Right cardiac atrium (tissue), 5 donors: ENCODE measurements at places on chromosomes 2 and 18.

- no peak for DNase-seq
These were observed 191.3 kb downstream of the MYO1B start for GRCh38 chr2:191436368-191437055.

- no peak for DNase-seq
These were observed 24.5 kb upstream of the CCDC68 start for GRCh38 chr18:54983791-54984190.

GRCh38 chr2:134146620-134147019, 107.3 kb upstream of the MGAT5 start:
- no peak for DNase-seq

GRCh38 chr2:226600184-226600583, 199.4 kb downstream of the IRS1 start:
- DNase-seq, result no peak

DNA sequence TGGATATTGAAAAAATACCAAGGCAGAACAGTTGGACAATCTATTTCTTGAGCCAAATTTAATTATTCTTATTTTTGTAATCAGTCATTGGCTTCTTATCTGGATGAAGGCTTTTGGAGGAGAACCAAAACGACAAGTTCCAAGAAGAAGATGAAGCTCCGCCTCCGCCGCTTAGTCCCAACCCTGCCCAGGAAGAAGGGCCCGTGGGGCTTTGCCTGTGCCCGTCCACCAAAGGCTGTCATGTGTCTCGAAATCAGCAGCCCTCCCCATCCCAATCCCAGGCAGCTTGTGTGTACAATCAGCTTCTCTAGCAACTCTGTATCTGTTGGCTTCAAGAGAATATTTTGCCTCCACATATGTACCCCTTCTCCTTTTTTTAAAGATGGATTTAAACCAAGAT, 24.6 kb downstream of the PTRHD1 start:
- peak; percentile 89 for DNase-seq

- peak; percentile 67 for DNase-seq
These were observed 950 bp downstream of the KLHL30 start for GRCh38 chr2:238139196-238140039.

DNA sequence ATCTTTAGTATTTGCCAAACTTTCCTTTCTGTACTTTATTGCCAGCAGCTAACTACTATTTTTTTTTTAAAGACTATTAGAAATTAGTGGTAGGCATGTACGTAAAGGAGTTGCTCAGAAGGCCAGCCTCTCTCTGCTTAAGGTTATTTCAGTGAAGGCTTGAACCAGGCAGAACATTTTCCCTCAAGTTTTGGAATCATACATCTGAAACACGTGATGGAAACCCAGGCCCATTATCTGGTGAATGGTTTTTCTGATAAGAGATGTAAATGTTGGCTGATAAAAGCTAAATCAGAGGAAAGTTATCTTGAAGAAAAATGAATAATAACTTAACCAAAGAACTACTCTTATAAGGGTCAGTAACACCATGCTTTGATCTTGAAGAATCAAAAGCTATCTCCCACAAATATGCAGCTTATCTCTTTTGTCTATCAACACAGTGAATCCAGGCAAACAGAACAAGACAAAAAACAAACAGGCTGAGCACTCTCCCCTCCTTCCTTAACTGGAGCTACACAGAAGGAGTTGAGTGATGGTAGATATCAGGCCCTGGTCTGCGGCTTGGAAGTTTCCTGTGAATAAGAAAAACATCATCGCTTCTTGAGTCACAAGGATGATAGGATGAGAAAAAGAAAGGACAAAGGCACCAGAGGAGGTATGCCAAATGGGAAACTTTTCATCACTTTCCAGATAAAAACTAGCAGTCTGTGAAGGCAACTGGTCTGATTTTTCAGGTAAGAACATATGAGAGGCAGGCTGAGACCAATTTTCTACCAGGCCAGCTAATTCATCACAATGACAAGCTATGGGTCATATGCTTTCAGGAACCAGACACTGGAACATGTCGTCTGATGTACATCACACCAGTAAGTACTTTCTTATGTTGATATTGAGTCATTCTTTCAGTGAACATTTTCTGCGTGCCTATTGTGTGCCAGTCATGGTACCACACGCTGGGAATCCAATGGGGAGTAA, 88.4 kb upstream of the STK17B start:
- DNase-seq, result no peak

GRCh38 chr2:236632295-236633218, 62.9 kb downstream of the ACKR3 start:
- peak; percentile 16 for DNase-seq

GRCh38 chr2:12291303-12291702, 425.4 kb upstream of the TRIB2 start:
- DNase-seq, result no peak

DNA sequence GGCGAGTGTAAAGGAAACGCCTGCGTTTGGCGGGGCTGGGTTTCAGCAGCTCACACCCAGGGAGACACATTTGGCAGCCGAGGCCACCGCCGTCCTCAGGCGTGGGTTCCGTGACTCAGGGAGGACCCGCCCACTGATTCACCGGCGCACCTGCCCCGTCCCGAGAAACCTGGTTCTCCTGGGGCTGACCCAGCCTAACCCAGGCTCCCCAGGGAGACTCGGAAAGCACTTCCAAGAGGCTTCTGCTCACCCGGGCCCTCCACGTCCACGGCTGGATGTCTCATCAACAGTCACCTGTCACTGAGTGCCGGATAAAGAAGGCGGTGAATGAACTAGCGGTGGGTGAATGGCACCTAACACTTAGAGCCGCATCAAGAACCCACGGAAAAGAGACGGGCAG, 126.4 kb upstream of the CTDP1 start:
- peak; percentile 7 for DNase-seq

DNA sequence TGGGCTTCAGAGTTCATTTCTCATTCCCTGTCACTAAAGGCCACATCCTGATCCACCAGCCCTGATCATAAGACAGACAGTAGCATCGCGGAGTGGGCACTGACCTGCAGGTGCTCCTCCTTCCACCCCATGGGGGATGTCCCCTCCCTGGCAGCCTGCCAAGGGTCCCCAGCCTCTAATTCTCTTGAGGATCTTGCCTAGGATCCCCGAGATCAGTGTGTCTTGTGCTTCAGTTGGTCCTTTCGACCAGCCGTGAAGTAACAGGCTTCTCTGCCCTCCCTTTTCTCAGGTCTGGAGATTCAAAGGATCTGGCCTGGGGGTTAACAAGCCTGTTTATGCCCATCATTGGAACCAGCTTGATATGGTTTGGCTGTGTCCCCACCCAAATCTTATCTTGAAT, 74.5 kb downstream of the ALPK2 start:
- no peak for DNase-seq

GRCh38 chr2:140079038-140079437, 1298.8 kb upstream of the NXPH2 start:
- no peak for DNase-seq

DNA sequence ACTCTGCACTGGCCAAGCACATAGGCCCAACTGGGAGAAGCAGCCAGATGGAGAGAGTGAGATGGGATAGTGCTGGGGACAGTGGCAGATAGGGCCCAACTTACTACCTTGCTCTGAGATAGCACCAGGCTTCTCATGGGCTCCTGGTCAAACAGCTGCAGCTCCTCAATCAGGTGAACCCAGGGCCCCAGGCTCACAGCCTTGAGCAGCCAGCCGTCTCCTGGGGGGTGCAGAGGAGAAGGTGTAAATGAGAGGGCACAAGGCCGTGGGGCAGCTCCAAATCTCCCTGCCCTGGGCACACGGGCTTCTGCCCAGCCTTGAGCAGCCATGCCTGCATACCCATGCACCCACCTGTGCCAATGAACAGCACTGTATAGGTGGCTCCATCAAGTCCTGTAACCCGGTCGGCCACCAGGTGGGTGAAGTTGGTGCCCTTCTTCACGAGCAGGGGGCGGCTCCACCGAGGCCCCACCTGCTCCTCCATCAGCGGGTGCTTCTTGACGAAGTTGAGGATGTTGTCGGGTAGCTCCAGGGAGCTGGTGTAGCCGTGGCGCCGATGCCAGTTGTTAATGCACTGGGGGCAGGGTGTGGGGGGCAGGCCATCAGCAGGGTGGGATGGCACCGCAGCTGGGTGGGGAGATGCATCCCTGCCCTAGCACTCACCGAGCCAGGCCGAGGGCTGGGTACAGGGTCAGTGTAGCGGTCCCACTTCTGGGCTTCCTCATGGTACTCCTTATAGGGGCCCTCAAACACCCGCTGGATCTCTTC, 5.9 kb upstream of the ANKRD39 start:
- no peak for DNase-seq

DNA sequence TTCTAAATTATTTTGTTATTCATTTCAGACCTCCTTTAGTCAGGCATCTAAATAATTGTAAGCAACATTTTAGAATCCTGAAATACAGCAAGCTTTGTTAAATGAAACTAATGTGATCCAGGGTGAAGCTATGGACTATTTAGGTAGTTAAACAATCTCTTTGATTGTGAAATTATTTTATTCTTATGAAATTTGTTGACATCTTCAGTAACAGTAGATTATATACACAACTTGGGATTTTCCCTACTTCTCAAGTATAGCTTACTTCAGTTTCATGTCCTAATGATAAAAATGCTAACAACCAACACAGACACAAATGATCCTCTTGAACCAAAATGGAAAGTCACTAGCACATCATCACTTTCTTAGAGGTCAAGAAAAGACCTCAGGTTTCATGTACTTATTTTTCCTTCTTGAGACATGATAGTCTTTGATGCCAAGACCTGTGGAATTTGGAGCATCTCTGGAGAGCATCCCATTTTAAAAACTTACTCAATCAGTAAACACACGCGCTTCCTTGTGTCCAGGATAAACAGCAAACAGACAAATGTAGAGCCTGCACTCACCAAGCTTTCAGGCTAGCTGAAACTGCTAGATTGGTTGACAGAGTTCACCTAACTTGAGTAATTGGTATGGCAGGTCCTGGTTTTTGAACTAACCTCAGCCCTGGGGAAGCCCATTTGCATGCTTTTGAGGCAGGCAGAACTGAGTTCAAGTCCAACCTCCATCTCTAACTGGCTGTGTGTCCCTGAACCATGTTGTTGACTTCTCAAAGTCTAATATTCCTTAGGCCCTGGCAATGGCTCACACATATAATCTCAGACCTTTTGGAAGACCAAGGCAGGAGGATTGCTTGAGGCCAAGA, 47.8 kb downstream of the KCTD18 start:
- no peak for DNase-seq

GRCh38 chr2:116952254-116952653, 862.2 kb upstream of the DDX18 start:
- no peak for DNase-seq

- DNase-seq, result peak; percentile 56
These were observed 180.1 kb upstream of the OSR1 start for GRCh38 chr2:19538411-19538963.

GRCh38 chr2:238242731-238243495, 3.1 kb upstream of the HES6 start:
- peak; percentile 91 for DNase-seq

GRCh38 chr2:14516844-14517243, 115.7 kb upstream of the LRATD1 start:
- no peak for DNase-seq

GRCh38 chr18:13412901-13413300, 194.3 kb downstream of the LDLRAD4 start:
- no peak for DNase-seq

DNA sequence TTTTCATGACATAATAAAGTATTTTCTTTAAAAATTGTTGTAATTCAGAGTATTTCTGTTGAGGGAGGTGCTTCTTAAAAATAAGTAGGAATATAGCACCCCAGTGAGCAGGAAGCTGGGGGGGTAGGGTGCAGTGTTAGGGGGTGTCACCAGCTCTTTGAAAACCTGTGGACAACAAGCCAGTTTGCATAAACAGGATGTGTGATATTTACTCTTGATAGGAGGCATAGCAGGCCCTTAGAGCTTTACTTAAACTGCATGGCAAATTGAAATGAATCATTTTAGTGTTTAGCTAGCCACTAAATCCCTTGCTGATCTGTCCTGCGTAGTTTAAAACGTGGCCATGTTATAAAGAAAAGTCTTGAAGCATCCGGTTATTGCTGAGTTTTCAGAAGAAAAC, 8.4 kb downstream of the TGIF1 start:
- DNase-seq, result no peak

- DNase-seq, result no peak
These were observed 6.6 kb downstream of the DSG3 start for GRCh38 chr18:31454066-31454708.

DNA sequence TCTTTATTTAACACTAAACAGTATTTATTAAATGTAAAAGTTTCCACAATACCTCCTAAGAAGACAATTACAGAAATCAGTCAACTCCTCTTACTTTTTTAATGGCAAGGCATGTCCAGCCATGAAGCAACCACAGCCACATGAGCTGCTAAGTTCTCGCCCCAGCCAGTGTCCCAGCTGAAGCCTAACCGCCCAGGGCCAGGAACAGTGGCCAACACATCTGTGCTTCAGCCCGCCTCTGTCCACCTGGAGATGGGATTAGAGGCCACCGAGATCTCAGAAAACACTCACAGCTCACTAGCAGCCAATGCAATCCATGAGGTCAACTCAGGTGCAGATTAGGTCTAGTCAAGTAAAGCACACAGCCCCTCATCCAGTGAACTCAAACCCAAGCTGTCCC, 40.2 kb downstream of the PID1 start:
- no peak for DNase-seq

- no peak for DNase-seq
These were observed 44.9 kb downstream of the SERTAD2 start for GRCh38 chr2:64608867-64609226.

- DNase-seq, result peak; percentile 72
These were observed 47.8 kb downstream of the TMEM163 start for GRCh38 chr2:134670955-134671354.

- no peak for DNase-seq
These were observed 9.0 kb upstream of the CREG2 start for GRCh38 chr2:101396316-101396717.

DNA sequence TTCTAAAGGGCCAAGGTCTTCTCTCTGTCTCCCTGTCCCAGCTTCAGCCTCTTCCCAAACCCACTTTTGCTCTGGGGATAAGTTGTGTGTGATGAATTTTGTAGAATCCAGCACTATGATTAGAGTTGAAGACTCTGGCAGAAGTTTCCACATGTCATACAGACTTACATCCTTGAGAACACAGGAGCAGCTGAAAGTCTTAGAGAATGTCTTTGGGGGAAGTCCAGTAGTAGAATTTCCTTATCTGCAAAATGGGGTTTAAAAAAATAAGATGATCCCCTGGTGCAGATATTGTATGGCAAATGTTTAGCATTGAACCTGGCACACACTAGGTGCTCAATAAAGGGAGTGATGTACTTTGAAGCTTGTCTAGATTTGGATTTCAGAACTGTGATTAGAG, 65.2 kb downstream of the TMEM247 start:
- no peak for DNase-seq

DNA sequence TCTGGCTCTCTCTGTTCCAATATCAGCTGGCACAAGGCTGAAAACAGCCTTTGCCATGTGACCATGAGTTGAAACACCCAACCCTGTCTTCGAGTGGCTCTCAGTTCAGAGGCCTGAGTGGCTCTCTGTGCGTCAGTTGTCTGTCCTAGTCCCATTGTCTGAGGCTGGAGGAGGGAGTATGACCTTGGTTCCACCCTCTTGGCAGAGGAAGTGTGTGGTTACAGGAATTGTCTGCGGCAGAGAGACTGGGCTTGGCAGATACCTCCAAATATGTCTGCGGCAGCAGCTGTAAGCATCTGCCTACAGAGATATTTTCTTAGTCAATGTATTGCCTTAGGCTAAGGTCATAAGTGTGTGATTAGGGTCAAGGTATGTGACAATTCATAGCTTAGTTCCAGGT, 32.6 kb downstream of the CNGA3 start:
- DNase-seq, result peak; percentile 79

- no peak for DNase-seq
These were observed 4.9 kb upstream of the FIGLA start for GRCh38 chr2:70795164-70795995.
